ENCODE measurements at places on chromosomes 2 and 18.

DNA sequence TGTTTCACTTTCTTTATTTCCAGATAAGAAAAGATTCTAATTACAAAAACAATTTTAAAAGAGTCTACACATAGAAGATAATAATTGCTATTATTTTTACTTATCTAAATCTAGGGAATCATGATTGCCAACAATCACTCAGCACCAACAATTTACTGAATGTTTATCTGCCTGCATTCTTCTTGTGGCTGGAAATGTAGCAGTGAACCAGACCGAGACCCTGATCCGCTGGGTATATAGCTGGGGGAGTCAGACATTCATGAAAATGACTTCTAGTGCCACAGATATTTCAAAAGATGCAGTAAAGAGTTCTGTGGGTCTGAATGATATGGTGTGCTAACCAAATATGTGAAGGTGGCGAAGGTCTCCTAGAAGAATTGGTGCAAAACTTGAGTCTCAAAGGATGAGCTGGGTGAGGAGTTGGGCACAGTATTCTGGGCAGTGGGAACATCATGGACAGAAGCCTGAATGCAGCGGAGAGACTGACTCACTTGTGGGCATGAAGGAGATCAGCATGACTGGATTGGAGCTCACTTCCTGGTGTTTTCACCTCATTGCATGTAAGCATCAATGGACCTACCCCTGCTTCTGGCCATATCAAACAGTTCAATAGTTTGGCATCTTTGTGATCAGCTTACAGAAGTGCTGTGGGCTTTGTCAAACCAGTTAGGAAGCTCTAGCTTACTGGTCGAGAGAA is 26.1 kb upstream of the FN1 start:
- DNase-seq: peak; percentile 53

- DNase-seq: no peak
Measured at GRCh38 chr2:189933041-189933440, 129.5 kb downstream of the MSTN start.

- no peak for DNase-seq
Measured at GRCh38 chr2:215836881-215837280, 176.5 kb downstream of the MREG start.

- no peak for DNase-seq
Measured at GRCh38 chr2:147636886-147637285, 207.9 kb upstream of the ACVR2A start.

- DNase-seq: peak; percentile 42
Measured at GRCh38 chr2:229071292-229071976, 199.7 kb downstream of the PID1 start.

- DNase-seq: peak; percentile 68
Measured at GRCh38 chr2:157257312-157258252, at the start of gene GALNT5. Gene GALNT5 (plus strand): TSS chr2:157257705. CDS start chr2:157258083, 378 bp downstream.

GRCh38 chr2:164697688-164698461 is 76.6 kb upstream of the GRB14 start:
- DNase-seq: no peak

- DNase-seq: no peak
Measured at GRCh38 chr2:169676357-169676756, 17.8 kb downstream of the CFAP210 start.

DNA sequence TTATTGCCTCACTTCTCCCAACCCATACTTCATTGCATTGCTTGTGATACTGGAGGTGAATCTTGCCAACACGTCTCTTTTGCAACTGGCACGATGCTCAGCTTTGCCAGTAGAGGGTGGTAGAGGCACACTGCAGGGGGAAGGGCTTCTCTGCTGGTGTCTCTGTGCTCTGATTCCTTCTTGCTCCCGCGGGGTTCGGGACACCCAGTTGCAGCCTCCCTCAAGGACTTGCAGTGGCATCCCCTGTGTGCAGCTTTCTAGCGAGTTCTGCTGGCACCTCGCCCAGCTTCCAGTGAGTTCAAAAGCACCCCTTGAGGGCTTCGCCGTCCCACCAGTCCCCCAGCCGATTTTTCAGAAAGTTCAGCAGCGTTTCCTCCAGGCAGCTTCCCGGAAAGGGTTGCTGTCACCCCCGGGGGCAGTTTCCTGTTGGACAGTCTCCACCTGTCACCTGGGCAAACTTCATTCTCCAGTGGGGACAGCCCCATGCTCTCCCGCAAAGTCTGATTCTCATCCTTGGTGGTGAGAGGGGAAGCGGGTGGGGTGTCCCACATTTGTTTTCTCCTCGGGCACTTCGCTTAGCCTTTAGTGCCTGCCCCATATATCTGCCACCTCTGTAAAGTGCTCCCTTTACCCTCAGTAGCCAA is 35.4 kb upstream of the EN1 start:
- peak; percentile 35 for DNase-seq

GRCh38 chr2:85850451-85850850 is 38.3 kb downstream of the ST3GAL5 start:
- DNase-seq: no peak

GRCh38 chr2:31735716-31736115 is 155.0 kb upstream of the SRD5A2 start:
- DNase-seq: no peak

GRCh38 chr18:43303376-43303775 is 26.1 kb upstream of the SYT4 start:
- DNase-seq: no peak

- no peak for DNase-seq
Measured at GRCh38 chr2:34545486-34546136, 946.5 kb upstream of the FAM98A start.

DNA sequence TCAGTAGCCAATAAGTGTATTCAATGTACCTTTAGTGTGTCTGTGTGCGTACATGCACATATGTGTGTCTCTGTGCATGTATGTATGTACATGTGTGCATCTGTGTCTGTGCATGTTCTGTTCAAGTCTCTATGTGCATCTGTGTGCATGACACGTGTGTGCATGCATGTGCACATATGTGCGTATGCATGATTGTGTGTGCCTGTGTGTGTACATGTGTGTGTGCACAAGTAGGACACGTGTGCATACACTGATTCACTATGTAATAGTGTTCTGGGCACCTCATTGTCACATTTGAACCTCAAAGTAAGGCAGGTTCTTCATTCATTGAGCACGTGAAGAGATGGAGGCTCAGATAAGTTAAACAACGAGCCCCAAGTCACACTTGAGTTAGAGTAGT is 142.6 kb upstream of the COPS8 start:
- no peak for DNase-seq

GRCh38 chr2:231321021-231321420 is 74.5 kb upstream of the B3GNT7 start:
- DNase-seq: no peak

DNA sequence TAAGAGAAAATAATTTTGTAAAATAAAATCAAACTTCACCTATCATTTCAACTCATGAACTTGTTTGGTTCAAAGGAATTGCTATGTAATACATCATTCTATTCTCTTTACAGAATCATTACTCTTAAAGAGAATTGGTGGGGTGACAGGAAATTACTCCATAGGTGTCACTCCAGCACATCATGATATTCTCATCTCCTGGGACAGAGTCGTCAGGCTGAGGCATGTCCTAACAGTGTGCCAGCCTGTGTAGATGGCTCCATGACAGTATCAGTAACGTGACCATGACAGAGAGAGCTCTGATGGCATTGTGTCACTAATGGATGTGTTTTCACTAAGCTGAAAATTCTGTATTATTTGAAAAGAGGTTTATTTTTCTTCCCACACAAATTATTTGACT is 13.9 kb downstream of the SPATS2L start:
- no peak for DNase-seq

DNA sequence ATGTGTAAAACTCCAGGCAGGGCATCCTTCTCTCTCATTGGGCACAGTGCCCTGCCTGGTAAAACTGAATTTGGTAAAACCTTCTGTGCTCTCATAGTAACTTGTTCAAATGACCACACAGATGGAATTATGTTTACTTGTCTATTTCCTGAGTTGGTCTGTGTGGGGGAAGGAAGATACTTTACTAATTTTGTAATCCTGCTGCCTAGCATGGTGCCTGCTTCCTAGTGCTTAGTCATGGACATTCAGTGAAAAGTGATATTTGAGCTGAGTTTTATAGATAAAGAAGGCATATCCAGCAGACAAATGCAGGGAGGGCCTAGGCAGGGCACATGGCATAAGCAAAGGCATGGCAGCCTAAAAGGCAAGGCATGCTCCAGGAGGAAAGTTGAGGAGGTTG is 199.4 kb downstream of the FSHR start:
- peak; percentile 41 for DNase-seq

DNA sequence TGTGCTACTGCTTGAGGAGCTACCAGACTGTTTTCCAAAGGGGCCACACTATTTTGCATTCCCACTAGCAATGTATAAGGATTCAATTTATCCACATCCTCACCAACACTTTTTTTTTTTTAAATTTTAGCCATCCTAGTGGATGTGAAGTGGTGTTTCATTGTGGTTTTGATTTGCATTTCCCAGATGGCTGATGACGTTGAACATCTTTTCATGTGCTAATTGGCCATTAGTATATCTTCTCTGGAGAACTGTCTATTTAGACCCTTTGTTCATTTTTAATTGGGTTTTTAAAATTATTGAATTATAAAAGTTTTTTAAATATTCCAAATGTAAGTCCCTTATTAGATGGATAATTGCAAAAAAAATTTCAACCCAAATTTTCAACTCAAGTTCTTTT is 121.1 kb downstream of the MAPK4 start:
- no peak for DNase-seq

DNA sequence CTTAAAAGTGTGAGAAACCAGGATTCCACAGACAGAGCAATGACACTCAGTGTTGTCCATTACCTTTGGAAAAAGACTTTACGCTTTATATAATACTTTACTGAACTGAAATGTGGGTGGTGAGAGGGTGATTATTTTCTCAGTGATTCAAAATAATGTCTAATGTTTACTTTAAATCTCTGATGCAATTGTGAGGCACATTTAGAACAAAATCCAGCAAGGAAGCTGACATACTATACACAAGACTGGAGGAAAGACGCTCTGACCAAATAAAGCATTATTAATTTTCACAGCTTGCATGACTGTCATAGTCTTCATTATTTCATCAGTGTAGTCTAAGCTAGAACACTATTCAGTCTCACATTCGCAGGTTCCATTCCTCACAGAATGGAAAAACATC is 34.1 kb upstream of the STAT1 start:
- DNase-seq: peak; percentile 72

GRCh38 chr2:214382229-214382628 is 28.6 kb upstream of the VWC2L start:
- no peak for DNase-seq

DNA sequence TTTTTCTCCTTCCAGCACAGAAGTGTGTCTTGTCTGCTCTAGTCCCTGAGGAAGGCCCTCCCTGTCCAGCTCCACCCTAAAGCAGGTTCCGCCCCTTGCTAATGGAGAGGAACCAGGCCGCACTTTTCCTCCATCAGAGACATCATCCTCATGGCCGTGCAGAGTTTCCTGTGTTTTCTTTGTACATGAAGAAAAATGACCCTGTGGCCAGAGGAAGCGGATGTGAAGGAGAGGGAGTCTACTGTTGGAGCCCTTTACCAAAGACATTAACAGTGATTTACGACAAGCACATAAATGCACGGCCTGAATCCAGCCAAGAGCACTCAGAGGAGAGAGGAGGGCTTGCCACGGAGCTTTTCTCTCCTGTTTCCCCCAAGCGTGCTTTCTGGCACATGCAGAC is 109.5 kb downstream of the RNF144A start:
- DNase-seq: no peak

GRCh38 chr18:26190506-26190905 is 35.7 kb upstream of the TAF4B start:
- no peak for DNase-seq

- no peak for DNase-seq
Measured at GRCh38 chr2:69518841-69519240, 81.6 kb upstream of the NFU1 start.

GRCh38 chr2:228048838-228049490 is 132.5 kb downstream of the SPHKAP start:
- peak; percentile 46 for DNase-seq

- no peak for DNase-seq
Measured at GRCh38 chr2:238104691-238105371, 4.7 kb downstream of the ESPNL start.

GRCh38 chr2:156708051-156708450 is 271.9 kb downstream of the GPD2 start:
- no peak for DNase-seq

DNA sequence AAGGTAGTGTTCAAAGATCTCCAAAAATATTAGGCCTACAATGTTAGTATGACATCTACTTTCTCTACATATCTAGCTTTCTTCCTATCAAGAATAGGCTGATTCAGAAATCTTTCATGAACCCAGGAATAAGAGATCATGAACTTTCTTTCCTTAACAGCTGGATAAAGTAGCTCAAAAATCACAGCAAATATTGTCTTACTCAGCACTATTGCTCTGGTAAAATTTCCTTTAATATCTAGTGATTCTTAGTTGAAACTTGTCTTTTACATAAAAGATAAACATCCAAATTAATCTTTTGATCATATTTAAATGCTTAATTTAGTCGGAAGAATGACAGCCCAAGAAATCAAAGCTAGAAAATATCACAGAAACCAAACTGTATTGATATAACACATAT is 131.9 kb downstream of the NOL4 start:
- no peak for DNase-seq

DNA sequence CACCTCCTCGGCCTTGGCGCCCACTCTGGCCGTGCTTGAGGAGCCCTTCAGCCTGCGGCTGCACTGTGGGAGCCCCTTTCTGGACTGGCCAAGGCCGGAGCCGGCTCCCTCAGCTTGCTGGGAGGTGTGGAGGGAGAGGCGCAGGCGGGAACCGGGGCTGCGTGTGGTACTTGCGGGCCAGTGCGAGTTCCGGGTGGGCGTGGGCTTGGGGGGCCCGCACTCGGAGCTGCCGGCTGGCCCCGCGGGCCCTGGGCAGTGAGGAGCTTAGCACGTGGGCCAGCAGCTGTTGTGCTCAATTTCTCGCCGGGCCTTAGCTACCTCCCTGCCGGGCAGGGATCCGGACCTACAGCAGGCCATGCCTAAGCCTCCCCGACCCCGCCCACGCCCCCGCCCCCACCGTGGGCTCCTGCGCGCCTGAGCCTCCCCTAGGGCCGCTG is 25.3 kb upstream of the TNP1 start:
- no peak for DNase-seq

DNA sequence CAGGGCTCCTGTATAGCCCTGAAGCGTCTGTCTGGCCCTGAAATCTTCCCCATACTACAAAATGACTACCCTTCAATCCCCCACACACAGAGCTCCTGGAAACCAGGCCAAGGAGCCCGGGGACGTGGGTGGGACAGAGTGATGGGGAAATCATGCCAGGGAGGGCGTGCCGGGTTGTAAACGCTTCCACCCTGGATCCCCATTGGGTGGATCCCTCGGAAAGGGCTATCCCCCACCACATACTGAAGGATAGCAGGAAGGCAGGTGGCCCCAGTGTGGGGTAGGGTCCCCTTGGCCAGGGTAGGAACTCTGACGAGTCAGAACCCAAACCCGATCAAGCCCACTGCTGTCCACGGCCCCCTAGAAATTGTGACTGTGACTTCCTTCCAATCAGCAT is 91.7 kb downstream of the INHBB start:
- DNase-seq: no peak

- peak; percentile 62 for DNase-seq
Measured at GRCh38 chr2:204984518-204984917, 439.2 kb downstream of the PARD3B start.

DNA sequence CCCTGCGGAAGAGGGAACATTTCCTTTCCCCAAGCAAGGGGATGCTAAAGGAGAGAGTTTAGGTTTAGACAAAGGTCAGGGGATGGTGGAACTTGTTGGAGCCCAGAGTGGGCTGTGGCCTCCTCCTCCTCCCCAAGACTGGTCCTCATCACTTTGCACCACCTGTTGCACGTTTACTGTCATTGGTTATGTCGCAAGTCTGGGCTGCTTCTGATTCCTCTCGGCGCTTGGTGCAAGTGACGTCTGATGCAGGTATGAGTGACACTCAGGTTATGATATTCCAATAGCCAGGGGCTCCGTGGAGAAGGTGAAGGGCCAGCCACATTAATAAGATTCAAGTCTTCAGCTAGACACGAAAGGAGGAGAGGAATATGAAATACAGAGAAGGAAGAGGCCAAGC is 59.8 kb downstream of the TSN start:
- no peak for DNase-seq

Measured in fibroblast of skin of right quadriceps (primary cell).